Stimulated activated CD8-positive, alpha-beta memory T cell treated with anti-CD3 and anti-CD28 coated beads, Interleukin-4, amount 100 ng/mL, for 1 hour (primary cell): ENCODE measurements at places on chromosomes 2 and 18.

DNA sequence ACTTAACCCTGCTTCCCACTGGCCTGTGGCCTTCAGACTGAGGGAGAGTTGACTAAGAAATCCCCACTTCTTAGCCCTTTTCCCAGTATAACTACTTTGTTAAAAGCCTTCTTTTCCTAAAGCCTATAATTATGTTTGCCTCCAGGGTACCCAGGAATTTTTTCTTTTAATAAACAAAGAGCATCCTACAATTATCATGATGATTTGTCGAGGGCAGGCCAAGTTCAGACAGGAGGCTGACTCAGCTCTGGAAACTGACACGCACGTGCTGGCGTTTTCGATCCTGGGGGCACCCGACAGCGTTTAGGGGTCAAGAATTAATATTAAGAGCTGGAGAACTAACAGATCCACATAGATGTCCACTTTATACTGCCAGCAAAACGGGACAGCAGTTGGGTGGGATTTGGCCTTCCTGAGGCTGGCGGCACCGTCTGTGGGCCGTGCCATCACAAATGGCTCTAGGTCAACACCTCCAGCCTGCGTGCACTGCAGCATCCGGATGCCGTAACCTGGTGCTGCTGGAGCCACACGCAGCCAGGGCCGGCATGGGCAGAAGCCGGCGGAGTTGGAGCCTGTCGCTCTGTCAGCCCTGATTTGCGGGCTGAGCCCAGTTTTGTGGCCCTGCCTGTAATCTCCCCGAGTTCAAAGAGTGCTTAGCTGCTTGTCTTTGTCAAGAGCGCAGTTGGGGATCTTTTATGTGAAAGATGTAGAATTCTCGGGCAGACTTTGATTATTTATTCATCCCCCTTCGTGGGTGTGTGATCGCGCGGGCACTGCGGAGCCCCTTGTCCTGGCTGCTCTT, 191.0 kb downstream of the GLI2 start:
- no peak for DNase-seq

DNA sequence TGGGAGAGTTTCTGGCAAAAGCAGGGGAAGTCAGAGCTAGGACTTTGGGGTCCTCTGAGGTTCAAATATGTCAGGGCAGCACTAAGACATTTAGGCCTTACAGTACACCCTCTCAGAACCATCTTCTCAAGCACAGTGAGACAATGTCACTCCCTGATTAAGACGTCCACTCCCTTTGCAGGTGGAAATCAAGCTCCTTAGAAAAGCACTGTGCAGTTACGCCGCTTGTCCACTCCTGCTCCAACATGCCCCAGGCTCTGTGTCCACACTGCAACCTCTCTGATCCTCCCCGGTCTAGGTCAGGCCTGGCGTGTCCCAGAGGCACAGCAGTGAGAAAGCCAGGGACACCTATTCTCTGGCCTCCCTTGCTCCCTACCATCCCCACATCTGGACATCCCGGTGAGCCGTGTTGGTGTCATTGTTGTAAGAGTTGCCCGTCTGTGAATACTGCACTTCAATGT, 528.6 kb upstream of the ID2 start:
- DNase-seq: no peak

- DNase-seq: no peak
Observed at GRCh38 chr2:161063946-161064306, 96.3 kb upstream of the TANK start.

GRCh38 chr18:7683753-7684152, 116.6 kb downstream of the PTPRM start:
- no peak for DNase-seq

- no peak for DNase-seq
Observed at GRCh38 chr2:81304154-81304830, 999.7 kb upstream of the LRRTM1 start.

- DNase-seq: no peak
Observed at GRCh38 chr2:43083710-43084698, 142.4 kb downstream of the ZFP36L2 start.
